ENCODE measurements at places on chromosomes 3 and 15. TPM values are rescaled to one million over a fixed set of nuclear protein-coding genes. Genes with fewer than 3 reads are reported as not detected.

The SKOR1 gene
- 1.1 TPM for total RNA-seq

The DNAJA4 gene
- total RNA-seq: 115 TPM

The ETV5 gene
- total RNA-seq: 11.2 TPM

DNA sequence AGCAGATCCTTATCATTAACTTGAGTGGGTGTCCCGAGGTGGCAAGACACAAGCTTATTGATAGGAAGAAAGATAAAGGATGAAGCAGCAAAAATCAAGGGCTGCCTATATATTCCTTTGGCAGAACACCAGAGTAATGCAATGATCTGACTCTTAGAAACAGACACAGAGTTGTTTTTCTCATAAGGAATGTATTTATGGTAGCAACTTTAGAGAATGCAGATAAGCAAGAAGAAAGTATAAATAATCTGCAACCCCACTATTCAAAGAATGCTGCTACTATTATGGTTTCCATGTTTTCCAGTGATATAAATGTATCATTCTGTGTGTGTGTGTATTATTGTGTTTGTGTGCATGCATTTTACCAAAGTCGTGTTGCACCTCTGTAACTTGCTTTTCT, 208.3 kb downstream of the THSD4 start:
- H3K27me3 ChIP-seq: no peaks in the 10 kb centered on the region
- no peak overlapping the region for H3K4me3 ChIP-seq
- DNase-seq: no peak
- peaks cover 3% of the 10 kb centered on the region for H3K4me1 ChIP-seq
